ENCODE measurements at places on chromosomes 13 and 19.

- no peak for DNase-seq
These were observed at the start of gene GRIN2D for GRCh38 chr19:48393559-48394330. GRIN2D (plus strand) TSS chr19:48393668; CDS start chr19:48398393, 4,725 bp downstream.

GRCh38 chr19:33396701-33397535 lies 23.4 kb downstream of the CEBPG start:
- DNase-seq: no peak

DNA sequence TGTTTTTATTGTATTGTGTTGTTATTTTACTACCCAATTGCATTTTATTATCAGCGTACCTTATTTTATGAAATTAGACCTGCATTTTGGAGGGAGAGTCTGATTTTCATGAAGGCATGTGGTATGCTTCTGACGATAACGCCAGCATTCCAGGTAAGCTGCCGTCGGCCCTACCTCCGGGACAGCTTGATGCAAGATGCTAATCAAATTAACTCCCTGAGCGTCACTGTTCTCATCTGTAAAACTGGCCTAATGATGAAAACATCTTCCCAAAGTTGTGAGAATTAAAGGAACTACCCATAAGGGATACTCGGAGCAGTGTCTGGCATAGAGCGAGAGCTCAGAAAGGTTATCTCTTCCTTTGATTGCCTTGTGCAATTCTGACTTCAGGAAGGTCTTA lies 12.9 kb upstream of the LAIR2 start:
- no peak for DNase-seq

DNA sequence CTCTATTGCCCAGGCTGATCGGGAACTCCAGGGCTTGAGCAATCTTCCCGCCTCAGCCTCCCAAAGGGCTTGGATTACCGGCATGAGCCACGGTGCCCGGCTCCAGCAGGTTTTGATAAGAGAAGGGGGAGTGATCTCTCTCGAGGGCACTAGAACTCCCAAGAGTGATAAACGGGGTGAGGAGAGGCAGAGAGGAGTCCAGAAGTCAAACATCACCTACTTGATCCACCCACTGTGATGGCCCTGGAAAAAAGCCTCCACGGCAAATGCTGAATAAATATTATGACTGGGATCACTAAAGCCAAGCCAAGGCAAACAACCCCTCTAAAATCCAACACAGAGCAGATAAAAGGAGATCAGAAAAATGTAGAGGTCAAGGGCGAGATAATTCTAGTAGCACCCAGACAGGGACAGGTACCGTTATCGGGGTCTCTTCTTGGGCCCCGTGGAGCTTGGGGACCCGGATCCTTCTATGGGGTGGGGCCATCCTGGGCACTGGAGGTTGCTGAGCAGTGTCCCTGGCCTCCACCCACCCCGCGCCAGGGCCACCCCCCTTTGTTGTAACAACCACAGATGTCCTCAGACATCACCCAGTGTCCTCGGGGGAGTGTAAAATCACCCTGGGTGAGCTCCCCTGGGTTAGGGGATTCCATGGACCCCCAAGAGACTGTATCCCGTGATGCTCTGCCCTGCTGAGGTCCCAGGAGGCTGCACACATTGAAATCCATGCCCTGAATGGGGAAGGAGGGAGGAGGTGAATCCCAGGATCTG lies 3.7 kb upstream of the CREB3L3 start:
- no peak for DNase-seq

DNA sequence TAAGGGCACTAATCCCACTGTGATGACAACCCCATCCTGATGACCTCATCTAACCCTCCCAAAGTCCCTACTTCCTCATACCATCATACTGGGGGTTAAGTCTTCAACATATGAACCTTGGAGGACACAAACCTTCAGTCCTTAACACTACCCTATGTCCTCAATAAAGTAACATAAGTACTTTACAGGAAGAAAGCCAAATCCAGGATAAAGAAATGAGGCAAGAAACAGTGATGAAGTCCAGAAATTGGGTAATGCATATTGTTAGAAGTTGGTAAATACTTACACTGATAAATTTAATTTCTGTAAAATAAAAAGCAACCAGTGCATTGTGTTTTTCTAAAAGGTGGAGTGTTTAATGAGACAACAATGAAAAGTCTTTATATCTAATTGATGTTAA lies 284.8 kb upstream of the SOX21 start:
- no peak for DNase-seq

DNA sequence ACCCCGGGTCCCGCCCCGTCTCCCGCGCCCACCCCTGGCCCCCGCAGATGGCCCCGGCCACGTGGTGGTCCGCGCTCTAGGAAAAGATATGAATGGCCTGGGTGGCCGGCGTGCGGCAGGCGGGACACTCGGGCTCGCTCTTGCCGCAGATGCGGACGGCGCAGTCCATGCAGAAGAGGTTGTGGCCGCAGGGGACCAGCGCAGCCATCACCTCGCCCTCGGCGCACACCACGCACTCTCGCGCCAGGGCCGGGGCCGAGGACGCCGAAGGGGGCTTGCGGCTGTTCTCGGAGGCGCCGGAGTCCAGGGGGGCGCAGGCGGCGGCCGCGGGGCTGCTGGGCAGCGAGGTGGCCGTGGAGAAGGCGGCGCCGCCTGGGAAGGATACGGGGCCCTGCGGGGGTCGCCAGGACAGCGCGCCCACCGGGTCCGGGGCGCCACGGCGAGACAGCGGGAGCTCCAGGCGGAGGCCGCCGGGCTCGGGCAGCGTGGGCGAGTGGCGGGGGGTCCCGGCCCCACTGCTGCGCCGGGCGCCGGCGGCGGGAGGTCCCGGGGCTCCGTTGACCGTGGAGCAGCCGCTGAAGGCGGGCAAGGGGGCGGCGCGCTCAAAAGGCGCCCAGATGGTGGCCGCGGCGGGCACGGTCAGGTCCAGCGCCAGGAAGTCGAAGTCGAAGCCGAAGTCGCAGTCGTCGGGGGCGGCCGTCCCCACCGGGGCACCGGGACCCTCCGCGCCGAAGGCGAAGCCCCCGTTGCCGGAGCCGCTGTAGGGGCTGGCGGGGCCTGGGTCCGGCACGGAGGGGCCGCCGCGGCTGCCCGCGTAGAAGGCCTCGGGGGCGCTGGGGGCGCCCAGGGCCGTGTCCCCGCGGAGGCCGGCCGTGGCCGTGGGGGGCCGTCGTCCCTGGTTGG lies 12.4 kb downstream of the MEX3D start:
- DNase-seq: no peak

DNA sequence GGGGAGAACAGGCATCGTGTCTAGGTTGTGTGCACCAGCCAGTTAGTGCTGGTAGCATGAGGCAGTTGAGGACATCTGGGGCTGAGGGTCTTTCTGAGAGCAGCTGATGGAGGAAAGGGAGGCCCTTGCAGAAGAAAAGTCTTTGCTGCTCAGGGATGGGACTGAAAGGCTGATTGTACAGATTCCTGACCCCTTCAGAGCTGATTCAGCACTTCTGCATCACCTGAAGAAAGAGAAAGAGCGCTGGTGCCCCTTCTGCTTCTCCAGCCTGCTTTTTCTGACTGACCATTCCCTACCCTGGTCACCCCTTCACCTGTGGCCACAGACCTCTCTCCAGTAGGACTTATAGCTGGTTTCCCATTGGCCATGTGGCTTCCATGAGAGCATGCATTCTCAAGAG lies 476.2 kb downstream of the TSHZ3 start:
- no peak for DNase-seq

DNA sequence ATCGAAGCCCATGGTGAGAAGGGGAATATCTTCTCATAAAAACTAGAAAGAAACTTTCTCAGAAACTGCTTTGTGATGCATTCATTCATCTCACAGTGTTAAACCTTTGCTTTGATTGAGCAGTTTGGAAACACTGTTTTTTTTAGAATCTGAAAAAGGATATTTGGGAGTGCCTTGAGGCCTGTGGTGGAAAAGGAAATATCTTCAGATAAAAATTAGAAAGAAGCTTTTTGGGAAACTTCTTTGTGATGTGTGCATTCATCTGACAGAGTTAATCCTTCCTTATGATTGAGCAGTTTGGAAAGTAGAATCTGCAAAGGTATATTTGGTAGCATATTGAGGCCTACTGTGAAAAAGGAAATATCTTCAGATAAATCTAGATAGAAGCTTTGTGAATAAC lies 1594.9 kb downstream of the UQCRFS1 start:
- no peak for DNase-seq

DNA sequence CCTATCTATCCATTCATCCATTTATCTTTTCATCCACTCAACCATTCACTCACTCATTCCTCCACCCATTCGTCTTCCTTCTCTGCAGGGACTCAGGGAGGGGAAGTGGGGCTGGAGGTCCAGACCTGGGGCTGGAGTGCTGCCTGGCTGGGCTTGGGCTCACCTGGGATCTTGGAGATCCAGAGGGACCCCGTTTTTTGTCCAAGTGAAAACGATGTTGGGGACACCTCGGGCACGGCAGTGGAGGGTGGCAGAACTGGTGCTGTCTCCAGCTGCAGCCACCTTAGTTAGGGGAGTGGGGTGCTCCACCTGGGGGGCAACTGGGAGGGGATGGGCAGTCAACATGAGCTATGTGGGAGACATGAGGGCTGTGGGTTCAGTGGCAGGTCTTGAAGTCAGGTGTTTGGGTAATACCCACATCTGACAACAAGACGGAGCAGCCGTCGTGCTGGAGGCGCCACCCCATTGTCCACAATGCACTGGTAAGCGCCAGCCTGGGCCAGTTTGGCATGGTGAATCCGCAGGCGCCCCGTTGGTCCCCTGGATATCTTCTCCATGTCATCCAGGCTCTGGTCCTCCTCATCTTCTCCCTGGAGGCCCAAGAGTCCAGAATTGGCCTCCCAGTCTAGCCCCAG lies 10.2 kb downstream of the NPHS1 start:
- DNase-seq: no peak

- no peak for DNase-seq
These were observed 3.7 kb downstream of the KCNC3 start for GRCh38 chr19:50325310-50326100.

DNA sequence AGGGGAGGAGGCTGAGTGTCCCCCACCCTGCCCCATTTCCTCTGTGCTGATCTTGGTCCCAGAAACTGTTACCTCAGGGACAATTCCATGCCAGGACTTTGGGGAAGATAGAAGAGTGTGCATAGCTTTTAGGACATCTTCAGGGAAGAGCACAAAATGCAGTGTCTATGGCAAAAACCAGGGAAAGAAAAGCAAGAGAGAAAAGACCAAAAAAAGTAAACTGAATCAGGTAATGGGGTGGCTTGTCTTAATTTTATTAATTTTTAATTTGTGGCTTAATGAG lies 109.4 kb downstream of the NDFIP2 start:
- DNase-seq: no peak

DNA sequence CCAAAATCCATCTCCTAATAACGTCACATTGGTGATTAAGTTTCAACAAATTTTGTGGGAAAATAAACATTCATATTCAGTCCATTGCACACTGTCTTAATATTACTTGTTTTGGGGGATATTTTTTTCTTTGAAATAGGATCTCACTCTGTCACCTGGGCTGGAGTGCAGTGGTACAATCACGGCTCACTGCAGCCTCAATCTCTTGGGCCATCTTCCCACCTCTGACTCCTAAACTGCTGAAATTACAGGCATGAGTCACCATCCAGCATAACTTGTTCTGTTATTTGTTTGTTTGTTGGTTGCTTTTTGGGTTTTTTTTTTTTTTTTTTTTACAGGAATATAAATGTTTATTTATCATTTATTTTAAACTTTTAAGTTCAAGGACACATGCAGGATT lies 556.1 kb upstream of the SLITRK6 start:
- no peak for DNase-seq

DNA sequence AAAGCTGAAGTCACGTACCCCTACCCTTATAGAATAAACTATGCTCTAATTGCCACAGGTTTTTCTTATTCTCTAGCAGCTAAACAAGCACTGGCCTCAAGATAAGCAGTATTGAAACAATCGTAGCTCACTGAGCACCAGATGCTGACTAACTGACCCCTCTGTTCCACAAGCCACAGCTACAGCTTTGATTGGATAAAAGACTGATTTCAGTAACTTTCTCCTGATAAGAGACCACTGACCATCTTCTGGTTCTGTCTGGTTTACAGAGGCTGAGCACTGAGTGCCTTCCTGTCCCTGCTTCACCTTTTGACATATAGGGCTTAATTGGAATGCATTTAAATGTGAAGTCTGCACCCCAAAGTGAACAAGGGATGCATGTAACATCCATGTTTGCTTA lies 8.4 kb upstream of the RAP2A start:
- no peak for DNase-seq

GRCh38 chr19:6381030-6381750 lies 5.5 kb upstream of the PSPN start:
- DNase-seq: no peak

DNA sequence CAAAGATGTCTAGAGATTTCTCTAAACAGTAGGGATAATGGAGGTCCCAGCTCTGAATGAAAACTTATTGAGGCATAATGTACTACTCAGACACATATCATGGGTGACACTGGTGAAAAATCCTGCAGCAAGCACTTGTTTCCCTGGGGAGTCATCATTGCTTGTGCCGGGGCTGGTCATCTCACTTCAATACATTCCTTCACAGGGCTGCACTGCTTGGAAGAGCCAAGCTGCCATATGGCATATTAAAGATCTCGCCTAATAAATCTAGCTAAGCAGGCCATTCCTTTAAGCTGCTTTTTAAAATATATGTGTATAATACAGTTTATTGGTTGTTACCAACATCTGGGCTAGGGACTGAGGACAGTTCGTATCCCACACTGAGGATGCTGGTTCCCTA lies 332.2 kb upstream of the GPC6 start:
- no peak for DNase-seq

DNA sequence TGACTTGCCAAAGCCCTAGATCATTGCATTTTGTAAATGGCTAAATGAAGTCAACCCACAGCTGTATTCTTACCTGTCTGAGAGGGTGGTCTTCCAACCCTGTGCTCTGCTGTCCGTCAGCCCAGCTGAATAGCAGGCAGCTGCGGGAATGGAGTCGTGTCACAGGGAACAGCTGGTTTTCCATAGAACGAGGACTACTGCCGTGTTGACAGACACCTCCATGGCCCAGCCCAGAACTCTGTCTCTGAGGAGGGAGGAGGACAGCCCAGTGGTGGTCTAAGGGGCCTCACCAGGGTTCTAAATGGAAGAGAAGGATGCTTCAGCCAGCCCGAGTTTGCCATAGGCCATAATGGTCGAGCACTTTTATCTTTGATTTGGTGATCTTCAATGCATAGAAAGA lies 110.7 kb downstream of the SLC7A1 start:
- DNase-seq: no peak

- no peak for DNase-seq
These were observed at the start of gene NTF4 for GRCh38 chr19:49064768-49065611. NTF4 (minus strand) TSS chr19:49064818; CDS start chr19:49061997, 2,821 bp downstream.

DNA sequence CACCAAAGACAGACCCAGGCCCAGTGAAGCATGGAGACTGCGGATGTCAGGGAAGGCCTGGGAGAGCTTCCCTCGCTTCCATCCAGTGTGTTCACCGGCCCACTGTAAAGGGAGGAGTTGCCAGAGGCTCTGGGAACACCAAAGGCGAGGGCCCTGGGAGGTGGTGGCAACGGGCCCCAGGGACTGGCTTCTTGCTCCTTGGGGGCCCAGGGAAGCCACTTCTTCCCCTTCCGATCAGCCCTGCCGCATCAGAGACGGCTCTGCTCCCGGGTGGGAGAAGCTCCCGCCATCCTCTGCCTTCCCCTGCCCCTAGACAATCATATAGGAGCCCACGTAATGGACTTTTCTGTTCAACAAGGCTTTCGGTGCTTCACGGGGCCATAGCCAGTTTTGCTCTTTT lies 83.4 kb upstream of the GPR183 start:
- no peak for DNase-seq
